ENCODE measurements at places on chromosomes 7 and 10.

GRCh38 chr7:29853072-29853471 lies 46.8 kb downstream of the WIPF3 start:
- DNase-seq = no peak

GRCh38 chr7:22659741-22660140 lies 67.3 kb upstream of the IL6 start:
- DNase-seq = no peak

- no peak for DNase-seq
These were observed 244.2 kb upstream of the IGFBP3 start for GRCh38 chr7:46165276-46165675.

- DNase-seq = no peak
These were observed 493.5 kb upstream of the GALNT17 start for GRCh38 chr7:70638158-70639107.

DNA sequence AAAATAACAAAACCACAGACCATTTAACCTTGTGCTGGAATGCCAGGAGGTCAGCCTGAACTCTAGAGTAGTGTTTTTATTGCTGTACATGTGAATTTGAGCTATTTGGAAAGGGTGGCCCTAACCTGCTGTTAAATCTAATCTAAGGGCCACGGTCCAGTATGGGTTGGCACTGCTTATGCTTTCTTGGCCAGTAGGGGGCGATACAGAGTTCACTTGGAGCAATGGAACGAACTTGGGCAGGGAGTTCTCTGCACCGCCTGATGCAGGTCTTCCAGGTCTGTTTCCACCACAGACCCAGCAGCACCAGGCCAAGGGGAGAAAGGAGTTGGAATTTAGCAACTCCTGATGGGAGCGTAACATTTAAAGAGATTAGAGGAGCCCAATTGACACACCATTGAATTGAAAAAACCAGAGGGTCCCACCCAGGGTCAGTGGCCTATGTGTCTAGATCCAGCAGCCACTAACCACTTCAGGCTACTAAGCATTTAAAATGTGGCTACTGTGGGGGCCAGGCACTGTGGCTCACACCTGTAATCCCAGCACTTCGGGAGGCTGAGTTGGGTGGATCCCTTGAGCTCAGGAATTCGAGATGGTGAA lies 75.7 kb upstream of the EFCAB10 start:
- peak; percentile 80 for DNase-seq

GRCh38 chr7:42746214-42746613 lies 165.7 kb downstream of the C7orf25 start:
- DNase-seq = no peak

- DNase-seq = no peak
These were observed 5.0 kb upstream of the ZNF518A start for GRCh38 chr10:96125142-96125515.

DNA sequence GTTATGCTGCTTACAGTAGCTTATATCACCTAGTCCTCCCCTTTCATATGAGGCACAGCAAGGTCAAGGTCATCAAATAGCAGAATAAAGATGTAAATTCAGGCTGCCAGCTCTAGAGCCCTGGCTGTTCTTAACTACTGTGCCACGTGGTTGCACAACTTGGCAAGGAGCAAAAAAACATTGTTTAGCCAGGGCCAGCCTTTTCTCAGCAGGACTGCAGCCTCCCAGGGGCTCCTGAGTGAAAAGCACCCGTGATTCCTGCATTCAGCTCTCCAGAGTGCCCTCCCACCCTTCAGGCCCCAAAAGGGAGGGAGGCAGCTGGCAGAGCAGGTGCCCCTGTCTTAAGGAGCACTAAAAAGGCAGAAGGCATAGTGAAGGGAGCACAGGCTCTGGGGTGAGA lies 31.8 kb upstream of the TM9SF3 start:
- no peak for DNase-seq

GRCh38 chr10:97583476-97583875 lies 713 bp upstream of the HOGA1 start:
- no peak for DNase-seq

GRCh38 chr10:13396369-13396768 lies 48.3 kb upstream of the SEPHS1 start:
- DNase-seq = no peak

- DNase-seq = no peak
These were observed 87.9 kb downstream of the VIPR2 start for GRCh38 chr7:159056737-159057136.

DNA sequence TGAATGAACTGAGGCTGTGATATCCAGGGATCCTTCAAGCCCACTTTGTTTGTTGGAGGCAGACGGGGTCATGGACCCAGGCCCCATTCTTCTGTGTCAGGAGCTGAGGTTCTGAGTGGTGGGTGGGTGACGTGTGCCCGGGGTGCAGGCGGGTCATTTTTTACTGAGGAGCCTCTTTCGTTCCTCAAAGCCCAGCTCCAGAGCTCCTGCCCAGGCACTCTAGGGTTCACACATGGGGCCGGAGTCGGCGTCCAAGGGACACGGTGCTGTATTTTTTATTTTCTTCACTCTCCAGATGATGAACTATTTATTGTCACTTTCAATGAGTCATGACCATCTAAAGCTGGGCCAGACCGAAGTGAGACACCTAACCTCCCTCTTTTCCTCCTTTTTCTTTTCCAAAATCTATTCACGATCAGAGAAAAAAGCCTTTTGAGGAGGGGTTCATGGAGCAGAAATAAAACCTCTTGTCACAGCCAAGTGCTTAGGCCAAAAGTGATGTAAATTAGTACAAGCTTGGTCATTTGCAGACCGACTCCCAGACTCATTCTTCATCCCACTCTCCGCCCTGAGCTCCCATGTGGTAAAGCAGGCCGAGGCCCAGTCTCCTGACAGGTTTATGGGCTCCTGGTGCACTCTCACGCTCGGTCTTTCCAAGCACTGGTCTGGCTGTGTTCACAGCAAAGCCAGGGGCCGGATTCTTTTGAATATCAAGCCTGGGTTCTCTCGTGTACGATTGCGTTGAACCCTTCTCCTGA lies 41.4 kb upstream of the PITRM1 start:
- DNase-seq = no peak

DNA sequence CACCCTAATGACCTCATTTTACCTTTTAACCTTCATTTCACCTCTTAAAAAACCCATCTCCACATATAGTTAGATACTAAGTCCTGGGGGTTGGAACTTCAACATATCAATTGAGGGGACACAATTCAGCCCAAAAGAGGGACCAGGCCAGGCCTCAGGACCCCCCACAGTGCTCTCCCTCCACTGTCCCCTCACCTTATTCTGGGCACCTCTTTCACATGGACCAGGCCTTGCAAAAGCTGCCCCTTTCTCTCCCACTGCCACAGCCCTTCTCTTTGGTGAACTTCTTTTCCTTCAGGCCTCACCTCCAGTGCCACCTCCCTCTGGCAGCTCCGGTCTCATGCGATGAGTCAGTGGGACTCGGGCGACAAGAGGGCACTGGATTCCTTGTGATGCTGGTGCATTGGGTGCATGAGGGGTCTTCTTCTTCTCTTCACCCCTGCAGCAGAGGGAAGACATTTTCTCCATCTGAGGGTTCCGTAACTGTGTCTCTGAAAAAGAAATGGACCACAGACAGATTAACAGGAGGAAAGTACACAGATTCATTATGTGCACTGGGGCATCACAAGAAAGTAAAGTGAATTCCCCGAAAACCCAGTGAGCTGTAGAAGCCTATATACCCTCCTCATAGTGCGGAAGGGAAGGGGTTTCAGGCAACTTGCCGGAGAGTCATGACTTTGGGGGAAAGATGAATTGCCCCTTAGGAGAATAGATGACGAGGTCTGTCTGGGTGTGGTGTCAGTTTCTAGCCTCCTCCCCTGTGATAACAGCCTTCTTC lies 288.7 kb upstream of the IGFBP3 start:
- DNase-seq = no peak

DNA sequence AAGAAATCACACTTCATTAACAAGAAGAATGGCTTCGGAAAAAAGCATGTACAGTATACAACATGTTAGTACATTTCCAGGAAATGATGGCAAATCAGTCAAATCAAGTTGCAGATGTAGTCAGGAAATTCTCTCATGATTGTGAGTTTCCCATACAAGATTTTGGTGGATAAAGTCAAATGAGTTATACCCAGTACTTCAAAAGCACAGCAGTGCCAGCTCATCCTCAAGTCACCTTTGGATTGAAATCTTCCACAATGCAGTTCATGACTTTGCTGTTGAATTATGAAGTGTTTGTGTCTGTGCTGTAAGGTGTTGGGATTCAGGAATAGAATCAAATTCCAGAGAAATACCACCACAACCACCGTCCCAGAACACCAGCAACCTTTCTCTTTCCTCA lies 301.3 kb upstream of the BMPER start:
- DNase-seq = no peak

GRCh38 chr7:112252141-112252540 lies 45.6 kb downstream of the ZNF277 start:
- DNase-seq = no peak

DNA sequence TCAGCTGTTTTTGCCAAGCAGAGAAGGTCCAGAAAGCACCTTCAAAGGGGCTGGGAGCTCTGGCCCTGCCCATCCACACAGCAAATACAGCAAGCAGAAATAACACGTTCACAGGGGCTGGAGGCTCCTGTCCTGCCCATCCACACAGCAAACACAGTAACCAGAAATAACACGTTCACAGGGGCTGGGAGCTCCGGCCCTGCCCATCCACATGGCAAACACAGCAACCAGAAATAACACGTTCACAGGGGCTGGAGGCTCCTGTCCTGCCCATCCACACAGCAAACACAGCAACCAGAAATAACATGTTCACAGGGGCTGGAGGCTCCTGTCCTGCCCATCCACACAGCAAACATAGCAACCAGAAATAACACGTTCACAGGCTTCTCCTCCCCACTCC lies 558.1 kb downstream of the PTPRN2 start:
- DNase-seq = no peak

- DNase-seq = no peak
These were observed 5.8 kb upstream of the AOAH start for GRCh38 chr7:36730046-36730445.

DNA sequence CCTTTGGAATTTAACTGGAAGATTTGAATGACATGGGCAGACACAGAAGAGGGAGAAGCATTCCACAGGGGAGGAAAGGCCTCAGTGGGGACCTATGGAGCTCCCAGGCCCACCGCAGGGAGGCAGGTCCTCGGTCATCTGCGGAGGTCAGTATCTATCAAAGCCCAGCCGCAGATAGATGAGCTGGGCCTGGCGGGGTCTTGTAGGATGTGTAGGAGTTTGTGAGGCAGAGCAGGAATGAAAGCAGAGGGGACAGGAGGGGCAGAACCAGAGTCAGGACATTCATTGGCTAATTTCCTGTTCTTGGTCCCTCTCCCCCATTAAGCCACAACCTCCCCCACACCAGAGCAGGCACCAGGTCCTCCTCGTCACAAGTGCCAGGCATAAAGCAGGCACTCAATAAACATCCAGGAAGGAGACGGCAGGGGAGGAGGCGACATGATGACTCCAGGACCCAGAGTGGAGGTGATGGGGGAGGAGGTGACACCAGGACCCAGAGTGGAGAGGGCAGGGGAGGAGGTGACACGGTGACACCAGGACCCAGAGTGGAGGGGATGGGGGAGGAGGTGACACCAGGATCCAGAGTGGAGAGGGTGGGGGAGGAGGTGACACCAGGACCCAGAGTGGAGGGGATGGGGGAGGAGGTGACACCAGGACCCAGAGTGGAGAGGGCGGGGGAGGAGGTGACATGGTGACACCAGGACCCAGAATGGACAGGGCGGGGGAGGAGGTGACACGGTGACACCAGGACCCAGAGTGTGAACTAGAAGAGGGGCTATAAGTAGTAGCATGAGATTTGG lies 83.7 kb upstream of the PDGFA start:
- peak; percentile 82 for DNase-seq

DNA sequence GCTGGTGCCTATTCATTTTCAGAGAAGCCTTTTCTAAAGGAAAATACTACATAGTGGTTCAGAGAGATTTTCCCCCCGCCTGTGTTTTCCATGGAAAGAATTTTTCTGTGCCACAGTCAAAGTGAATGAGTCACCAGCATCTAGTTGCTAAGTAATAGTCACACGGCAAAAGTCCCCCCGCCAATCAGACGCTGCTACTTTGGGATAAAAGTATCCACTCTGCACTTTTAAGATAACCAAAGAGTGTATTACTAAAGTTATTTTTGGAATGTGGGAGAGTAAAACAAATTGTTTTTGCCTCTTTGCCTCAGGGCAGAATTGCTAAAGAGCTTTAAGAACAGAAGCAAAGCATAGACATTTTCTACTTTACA lies 23.5 kb downstream of the ABLIM1 start:
- no peak for DNase-seq

- DNase-seq = no peak
These were observed 47.5 kb downstream of the GNA12 start for GRCh38 chr7:2796358-2797352.

DNA sequence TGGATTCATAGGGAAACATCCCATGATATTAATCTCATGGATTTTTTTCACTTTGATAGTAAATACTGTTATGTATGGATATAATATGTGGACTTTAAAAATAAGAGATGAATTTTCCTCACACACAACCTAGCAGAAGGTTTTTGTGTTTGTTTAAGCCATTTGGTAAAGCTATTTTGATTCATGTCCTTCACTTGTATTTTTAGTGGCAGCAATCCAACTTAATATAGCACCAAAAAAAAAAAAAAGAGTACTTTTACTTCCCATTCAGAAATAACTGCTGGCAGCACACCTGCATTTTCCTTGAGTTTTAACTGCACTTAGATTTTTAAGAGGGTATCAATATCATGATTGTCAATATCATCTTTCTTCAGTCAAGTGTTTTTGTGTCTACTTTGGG lies 60.0 kb downstream of the MCMBP start:
- no peak for DNase-seq

DNA sequence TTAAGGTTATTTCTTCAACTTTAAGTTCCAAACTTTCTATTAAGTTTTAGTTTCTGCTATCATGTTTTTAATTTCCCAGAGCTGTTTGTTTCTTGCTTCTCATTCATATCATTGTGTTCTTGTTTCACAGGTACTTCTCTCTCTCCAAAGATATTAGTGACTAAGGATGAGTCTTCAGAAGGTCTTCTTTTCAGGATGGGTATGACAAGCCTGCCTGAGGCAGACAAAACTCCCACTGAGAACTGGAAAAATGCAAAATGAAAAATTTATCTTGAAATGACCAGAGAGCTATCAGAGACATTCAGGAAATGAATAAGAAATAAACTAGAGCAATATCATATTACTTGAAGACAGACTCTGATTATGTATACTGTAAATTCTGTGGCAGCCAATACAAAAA lies 110.8 kb upstream of the EGFR start:
- no peak for DNase-seq

DNA sequence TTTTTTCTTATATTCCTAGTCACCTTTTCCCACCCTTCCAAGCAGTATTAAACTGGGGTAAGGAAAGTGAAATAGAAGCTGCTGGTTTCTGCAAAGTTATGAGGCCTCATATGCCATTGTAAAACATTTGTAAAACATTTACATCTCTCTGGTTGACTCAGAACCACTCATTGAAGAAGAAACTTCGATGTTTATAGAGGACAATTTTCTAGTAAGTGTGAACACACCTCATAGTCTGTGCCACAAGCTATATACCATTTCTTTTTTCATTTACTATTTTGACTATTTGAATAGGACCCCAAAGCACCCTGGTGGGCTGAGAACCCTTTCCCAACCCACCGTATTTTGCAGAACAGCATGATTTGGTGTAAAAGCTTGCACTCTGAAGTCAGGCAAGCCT lies 12.9 kb upstream of the ITGB1 start:
- DNase-seq = no peak

All from CD4-positive, alpha-beta T cell treated with Interleukin-17A for 1 hour (primary cell).